ENCODE measurements at places on chromosomes 2 and 18.

GRCh38 chr2:206881708-206882410 lies 57.5 kb upstream of the CPO start:
- DNase-seq: no peak

- DNase-seq: peak; percentile 0
Observed at GRCh38 chr2:5111581-5111980, 580.6 kb upstream of the SOX11 start.

GRCh38 chr2:100292022-100292580 lies 30.2 kb downstream of the LONRF2 start:
- DNase-seq: peak; percentile 98

- no peak for DNase-seq
Observed at GRCh38 chr2:239310401-239311061, 90.3 kb downstream of the HDAC4 start.

DNA sequence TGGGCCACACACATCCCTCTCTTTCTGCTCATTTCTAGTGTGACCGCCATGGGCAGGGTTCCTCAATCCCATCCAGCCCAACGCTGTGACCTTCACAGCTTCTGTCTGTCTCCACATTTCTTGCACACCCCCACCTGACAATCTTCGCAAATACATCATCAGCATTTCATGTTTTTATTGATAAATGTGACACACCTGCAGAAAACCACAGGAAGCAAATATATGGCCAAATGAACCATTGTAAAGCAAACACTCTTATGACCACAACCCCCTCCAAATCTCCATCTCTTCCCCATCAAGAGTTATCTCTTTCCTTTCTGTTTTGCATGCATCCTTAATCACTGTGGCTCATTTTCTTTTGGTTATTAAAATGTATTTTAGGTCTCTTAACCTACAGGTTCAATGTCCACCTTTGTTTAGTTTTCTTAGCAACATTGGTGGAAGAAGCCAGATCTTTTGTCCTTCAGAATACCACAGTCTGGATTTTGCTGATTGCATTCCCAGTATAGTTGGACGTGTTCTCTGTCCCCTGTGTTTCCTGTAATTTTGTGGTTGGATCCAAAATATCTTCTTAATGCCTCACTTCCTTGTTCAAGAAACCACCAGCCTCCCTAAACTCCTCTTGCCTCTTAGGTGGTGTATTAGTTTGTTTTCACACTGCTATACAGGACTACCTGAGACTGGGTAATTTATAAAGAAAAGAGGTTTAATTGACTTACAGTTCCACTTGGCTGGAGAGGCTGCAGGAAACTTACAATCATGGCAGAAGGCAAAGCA lies 9.8 kb upstream of the NCK2 start:
- DNase-seq: peak; percentile 90

GRCh38 chr2:228722311-228722710 lies 540.8 kb upstream of the SPHKAP start:
- no peak for DNase-seq

DNA sequence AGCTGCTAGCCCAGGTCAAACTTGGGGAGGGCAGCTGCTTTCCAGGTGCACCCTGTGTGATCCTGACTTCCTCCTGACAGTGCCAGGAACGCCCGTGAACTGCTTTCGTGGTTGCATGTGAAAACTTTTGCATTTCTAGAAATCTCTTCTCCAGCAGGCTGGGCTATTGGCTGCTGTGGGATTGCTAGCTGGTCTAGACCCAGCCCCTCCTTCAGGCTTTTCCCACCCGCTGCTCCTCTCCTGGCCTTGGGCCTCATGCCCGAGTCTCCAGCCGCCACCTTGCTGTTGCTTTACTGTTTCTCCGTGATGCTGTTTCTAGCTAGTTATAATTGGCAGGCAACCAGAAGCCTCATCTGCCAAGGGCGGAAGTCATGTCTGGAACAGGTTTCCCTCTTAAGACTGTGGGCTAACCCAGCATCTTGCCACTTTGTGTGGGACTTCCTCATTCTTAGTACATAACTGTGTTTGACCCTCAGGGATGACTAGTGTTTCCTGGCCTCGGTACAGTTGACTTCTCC lies 27.0 kb upstream of the MGAT4A start:
- DNase-seq: peak; percentile 92

DNA sequence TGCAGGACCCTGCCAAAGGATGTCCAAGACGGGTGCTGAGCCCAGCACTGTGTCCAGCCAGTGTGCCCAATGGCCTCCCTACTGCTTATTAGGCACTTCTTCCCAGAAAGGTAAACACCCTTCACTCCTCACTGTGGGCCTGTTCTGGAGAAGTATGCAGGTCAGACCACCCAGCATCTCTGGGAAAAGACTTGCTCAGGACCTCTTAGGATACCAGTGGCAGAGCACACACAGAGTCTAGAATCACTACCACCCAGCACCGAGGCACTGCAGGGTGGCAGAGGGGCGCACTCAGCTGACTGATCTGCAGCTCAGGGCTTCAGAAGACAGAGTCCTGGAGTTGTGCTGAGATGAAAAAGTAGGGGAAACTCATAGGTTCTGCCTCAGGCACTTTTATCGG lies 25.8 kb downstream of the XDH start:
- DNase-seq: no peak

- DNase-seq: no peak
Observed at GRCh38 chr18:79935098-79935480, 16.4 kb downstream of the SLC66A2 start.

- no peak for DNase-seq
Observed at GRCh38 chr2:98734162-98734561, 3.2 kb upstream of the MGAT4A start.

DNA sequence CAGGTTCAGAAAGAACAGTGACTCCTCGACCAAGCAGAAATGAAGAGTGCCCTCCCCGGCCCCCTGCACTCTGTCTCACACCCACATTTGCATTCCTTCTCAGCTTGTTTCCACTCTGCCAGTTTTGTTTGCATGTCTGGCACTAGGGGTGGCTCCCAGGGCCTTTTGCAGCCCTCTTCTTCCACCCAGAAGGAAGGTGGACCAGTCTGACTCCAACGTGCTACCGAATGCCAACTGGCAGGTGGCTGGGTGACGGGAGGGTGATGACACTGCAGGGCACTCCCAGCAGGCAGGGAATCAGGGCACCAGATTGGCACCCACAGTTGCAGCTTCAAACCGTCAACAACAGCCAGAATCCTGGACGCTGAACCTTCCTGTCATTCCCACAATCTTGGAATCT lies 371.1 kb downstream of the TXNL1 start:
- no peak for DNase-seq

All from M059J (cell line).